Mucosa of descending colon (tissue), 3 donors: ENCODE measurements at places on chromosomes 6 and 20.

DNA sequence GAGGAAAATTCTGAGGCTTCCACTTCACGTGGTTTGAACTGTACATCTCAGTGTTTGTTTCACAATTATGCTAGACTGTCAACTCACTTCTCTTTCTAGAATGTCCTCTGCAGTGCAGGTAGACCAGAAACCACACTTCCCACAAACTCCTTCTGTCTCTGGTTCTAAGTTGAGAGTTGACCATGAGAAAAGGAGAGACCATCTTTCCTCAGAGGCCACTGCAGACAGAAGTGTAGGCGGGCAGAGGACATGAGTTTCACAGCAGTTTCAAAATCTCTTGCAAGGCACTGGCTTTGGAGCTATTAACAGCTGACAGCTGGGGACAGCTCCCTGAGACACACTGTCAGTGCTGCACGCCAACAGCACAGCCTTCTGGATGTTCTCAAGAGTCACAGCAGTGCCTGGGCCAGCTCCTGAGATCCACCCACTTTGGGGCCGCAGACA is 55.4 kb upstream of the MOXD1 start:
- DNase-seq: no peak

DNA sequence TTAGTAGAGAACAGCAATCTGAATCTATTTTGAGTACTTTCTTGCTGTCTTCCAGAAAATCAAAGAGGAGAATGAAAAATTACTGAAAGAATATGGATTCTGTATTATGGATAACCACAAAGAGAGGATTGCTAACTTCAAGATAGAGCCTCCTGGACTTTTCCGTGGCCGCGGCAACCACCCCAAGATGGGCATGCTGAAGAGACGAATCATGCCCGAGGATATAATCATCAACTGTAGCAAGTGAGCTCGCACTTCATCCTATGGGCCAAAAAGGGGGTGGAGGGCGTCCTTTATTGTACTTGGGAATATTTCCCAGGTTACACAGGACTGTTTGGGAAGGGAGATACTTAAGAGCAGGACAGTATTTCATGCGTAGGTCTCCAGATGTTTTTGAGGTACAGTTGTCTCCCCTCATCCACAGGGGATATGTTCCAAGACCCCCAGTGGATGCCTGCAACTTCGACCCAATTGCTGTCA is 37.3 kb upstream of the PLCG1 start:
- DNase-seq: no peak

- DNase-seq: no peak
These were observed 20.4 kb upstream of the MCM3 start for GRCh38 chr6:52304983-52305390.

DNA sequence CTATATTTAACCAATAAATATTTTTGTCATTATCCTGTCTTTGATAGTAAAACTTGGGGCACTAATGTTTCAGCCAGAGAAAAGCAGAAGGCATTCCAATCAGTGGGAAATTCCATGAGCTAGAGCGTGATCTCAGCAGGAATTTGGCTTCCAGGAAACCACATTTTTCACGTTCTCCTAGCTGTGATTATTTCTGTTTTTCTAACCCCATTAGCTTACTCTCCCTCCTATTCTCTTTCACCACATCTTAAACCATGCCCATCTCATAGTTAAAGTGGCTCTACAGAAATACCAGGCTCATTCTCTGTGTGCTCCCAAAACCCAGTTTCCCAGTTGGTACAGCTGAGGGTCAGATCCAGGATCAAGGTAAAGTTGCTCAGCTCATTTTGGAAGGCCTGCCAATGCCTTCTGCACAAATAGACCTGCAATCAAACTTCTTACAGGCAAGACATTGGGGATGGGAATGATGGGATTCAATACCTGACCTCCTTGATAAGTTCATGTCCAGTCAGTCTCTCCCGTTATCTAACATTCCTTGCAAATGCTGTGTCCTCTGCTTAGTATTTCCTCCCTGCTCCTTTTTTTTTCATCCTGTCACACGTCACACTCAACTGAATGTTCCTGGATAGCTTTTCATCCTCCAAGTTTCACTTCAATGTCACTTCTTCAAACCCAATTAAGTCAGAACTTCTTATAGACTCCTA is 33.1 kb upstream of the TMEM30A start:
- no peak for DNase-seq

DNA sequence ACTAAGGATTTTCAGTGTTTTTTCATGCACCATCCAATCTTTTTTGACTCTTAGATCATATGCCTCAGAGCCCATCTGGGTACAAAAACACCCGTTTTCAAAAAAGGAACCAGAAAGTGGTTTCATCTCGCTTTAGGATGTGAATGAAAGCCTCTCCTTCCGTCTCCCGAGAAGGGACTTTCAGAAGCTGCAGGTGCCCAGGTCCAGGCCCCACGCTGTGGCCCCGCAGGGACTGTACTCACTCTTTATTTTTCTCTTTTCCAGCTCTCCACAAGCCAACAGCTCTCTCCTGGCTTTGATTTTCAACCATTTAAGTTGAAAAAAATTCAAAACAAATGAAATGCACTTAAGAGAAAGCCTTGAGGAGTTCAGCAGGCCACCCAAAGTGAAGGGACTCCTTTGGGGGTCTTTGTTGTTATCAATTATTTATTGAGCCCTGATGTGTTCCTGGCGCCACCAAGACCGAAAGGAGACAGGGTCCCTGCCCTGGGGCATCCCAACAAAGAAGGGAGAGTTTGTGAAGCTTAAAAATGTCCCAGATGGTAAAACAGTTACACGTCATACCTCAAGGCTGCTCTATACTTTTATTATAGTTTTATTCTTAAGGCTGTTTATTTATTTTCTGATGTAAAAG is 467.3 kb downstream of the PREX1 start:
- DNase-seq: no peak

DNA sequence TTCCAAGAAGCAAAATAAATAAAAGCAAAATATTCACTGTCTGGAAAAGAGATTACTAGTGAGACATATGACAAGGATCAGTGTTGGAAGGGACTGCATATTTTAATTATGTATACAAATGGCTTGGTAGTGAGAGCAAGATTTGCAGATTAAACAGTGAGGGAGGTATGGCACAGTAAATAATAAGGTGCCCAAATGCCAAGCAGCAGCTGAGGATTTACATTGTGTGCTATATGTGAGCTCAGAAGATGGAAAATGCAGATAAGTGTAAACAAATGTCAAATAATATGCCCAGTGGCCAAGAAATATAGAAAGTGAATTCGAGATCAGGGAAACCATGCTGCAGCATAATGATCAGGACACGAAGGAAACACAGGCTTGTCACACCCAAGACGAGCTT is 173.8 kb upstream of the NRSN1 start:
- no peak for DNase-seq

- DNase-seq: no peak
These were observed 53.3 kb upstream of the EYS start for GRCh38 chr6:65760285-65760684.

- DNase-seq: no peak
These were observed 41.3 kb downstream of the REV3L start for GRCh38 chr6:111441678-111442243.

DNA sequence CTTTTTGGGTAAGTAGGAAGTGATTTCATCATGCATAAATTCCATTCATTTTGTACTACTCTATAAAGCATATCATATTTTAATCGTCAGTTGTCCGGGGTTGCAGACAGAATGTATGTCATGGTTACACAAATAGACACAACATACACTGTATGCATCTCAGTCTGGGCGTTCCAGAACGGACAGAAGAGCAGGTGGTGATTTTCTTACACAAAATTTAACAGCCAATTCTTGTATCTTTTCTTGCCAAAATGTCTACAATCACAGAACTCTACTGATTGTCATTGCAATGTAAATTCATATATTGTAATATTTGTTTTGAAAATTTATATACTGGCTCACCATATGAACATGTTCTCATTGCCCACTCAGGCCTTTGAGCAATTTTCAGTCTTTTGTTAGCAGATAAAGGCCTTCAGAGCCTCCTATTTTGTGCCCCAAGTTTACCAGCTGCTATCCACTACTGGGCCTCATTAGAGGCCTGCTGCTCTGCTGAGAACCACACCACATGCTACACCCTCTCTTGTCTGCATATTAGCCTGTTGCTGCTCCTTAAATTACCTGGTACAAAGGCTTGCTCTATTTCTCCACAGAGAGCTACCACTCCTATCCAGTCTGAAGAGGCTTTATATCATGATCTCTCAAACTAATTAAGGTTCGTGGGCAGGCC is 61.5 kb downstream of the PRDM13 start:
- DNase-seq: no peak

DNA sequence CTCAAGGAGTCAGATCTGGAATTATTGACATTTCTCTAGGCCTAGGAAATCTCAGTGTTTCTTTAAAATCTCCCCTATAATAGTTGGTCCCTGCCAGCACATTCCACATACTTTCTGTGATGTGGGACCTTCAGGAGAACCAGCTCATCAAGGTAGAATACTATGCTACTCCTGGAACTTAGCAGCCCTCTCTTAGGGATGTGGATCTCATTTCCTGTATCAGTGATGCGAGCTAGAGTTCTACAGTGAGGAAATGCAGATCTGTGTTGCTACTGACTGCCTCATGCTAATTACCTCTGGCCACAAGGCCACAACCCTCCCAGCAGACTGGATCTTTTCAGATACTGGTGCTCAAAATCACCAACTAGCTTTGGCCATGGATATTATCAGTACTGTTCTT is 193.8 kb downstream of the CLVS2 start:
- DNase-seq: no peak

GRCh38 chr6:38599966-38600550 is 39.7 kb downstream of the BTBD9 start:
- no peak for DNase-seq

DNA sequence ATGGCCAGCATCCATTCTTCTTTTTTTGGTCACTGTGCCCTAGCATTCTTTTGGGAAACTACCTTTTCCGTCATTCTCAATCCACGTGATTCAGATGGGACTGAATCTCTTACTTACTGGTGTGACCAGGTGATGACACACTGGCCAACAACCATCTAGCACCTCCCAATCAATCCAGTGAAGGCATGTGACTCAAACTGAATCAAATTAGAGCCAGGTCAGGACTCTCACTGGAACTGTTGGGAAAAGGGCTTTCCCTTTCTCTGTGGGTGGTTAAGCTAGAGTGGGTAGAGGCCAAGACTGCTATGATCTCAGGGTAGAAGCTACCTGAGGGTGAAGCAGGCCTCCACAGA is 36.2 kb upstream of the ZMYND8 start:
- no peak for DNase-seq

DNA sequence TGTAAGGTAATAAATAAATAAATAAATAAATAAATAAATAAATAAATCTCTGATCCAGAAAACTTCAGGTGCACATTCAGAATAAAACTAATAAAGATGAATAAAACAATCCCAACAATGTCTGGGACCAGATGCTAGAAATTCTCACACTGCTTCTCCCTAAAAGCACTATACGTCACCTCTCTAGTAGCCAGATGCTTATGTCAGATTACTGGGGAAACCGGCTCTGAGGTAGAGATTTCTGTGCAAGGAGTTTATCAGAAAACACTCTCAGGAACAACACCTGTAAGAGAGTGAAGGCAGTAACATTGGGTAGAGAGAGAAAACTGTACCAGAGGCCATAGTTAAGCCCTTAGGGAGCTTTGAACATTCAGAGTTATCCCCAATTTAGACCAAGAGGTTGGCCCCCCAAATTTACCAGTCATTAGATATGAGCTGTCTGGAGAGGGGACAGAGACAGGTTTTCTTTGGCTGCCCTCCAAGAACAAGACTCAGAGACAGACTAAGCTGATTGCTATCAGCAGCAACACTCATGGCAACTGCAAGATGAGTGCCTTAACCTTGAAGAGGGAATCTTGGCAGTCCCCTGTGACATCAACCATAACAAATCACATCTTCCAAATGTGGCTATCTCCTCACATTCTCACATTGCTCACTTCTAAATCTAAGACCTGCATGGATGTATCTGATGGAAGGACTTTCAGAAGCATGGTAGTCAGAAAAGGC is 151.2 kb upstream of the BMP5 start:
- DNase-seq: no peak

- no peak for DNase-seq
These were observed 68.8 kb upstream of the ZNFX1 start for GRCh38 chr20:49346682-49347081.

DNA sequence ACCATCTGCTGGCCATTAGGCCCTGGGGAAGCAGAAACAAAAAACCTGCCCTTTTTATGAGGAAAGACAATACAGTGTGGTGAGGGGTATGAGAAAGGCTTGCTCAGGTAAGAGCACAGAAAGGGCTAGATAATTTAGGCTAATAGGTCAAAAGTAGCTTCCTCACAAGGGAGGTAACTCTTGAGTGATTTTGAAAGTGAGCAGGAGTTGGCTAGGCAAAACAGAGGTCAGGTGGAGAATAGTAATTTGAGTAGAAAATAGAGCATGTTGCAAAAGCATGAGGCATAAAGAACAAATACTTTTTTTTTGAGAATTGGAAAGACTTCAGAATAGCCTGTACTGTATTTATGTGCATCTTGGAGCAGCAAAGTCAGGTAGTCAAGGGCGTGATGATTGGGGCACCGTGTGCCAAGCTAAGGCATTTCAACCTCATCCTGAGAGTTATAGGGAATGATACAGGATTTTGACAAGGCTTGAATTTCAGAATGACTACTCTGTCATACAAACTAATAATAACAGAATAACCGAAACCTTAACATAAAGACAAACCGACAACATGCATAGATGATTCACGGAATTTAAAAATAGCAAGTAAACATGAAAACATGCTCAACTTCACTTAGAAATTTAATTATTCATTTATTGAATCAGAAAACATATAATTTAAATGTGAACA is 123.0 kb upstream of the ENPP5 start:
- DNase-seq: no peak

DNA sequence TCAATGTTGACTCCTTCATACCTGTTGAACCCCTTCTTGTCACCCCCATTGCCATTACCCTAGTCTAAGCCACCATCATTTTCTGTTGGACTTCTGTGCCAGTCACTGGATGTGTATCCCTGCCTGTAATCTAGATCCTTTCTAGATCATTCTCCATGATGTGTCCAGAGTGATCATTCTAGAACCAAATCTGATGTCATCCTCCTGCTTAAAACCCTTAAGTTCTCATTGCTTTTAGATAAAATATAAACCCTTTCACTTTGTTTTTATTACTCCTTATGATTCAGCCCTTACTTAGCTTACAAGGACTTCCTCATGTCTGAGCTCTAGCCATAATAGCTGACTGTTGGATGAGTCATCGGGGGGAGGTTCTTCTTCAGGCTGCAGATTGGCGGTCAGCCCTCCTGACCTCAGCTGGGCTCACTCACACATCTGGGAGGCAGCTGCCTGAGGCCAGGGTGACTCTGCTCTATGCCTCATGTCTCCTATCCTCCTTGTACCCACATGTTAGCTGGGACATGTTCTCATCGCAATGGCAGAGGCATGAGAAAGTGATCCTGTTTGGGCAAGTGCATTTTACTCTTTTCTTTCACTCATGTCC is 287.6 kb downstream of the ESR1 start:
- peak; percentile 58 for DNase-seq

DNA sequence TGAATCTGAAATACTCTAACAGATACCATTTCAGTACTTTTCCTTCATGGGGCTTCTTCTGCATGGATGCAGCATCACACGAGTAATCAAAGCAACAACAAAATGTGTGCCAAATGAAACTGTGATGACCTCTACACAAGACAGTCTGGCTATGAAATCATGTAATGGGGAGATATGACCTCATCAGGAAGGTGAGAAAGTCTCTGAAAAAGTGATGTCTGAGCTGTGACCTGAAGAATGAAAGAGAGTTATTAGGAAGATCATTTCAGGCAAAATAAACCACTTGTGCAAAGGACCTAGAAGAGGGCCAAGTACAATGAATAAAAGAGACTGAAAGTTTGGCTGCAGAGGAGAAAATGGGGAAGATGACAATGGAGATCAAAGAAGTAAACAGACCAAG is 182.8 kb downstream of the PTPRK start:
- DNase-seq: no peak

- DNase-seq: peak; percentile 36
These were observed 39.7 kb downstream of the AGPAT4 start for GRCh38 chr6:161233986-161234661.

GRCh38 chr6:136764517-136764993 is 27.7 kb downstream of the MAP3K5 start:
- no peak for DNase-seq
